Activated CD4-positive, alpha-beta T cell treated with anti-CD3 and anti-CD28 coated beads, Interleukin-2, amount 50 U/mL, for 24 hours (primary cell): ENCODE measurements at places on chromosomes 12 and 14.
A peak's percentile ranks its signal among the peaks of the same experiment; 100 is the strongest.

DNA sequence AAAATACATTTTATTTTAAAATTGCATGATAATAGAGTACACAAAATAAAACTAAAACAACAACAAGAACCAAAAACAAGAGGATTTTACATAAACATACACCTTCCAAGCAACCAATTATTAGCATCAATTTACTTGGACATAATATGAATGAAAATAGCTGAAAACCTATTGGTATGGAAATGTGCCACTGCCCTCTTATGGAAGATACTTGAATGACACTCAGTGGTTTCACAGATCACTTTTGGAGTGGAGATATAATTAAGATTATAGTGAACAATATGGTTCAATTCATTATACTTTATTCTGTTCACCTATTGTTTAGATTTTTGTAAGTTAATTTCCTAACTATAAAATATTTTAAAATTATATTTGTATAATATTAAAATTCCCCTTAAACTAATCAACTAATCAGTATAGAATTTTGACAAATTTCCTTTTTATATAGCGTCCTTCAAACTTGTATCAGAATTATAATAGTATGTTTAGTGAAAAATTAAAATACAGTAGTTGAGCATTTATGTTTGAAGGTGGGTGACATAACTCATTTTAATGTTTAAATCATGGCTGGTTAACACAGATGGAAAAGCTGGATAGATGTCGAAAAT, 70.1 kb downstream of the SLC6A15 start:
- no peak for DNase-seq

DNA sequence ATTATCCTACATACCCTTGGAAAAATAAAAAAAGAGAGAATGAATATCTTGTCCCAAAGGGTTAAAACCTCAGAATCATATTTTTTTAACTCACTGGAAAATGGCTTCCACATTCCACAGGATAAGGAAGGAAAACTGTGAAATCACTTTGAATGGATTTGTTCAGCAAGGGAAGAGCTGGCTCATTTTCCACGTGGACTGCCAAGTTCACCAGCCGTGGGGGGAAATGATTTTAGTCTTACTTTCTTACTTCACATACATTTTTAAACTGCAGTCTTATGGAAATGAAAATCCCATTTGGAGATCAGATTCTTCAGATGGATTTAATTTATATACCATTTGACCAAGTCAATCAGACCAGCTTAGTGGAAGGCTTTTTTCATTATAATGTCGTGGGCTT, 29.9 kb upstream of the AEBP2 start:
- DNase-seq = no peak

GRCh38 chr12:55955800-55956508, 9.9 kb downstream of the PMEL start:
- peak; percentile 42 for DNase-seq

GRCh38 chr12:49645146-49646039, 22.0 kb downstream of the PRPF40B start:
- no peak for DNase-seq

DNA sequence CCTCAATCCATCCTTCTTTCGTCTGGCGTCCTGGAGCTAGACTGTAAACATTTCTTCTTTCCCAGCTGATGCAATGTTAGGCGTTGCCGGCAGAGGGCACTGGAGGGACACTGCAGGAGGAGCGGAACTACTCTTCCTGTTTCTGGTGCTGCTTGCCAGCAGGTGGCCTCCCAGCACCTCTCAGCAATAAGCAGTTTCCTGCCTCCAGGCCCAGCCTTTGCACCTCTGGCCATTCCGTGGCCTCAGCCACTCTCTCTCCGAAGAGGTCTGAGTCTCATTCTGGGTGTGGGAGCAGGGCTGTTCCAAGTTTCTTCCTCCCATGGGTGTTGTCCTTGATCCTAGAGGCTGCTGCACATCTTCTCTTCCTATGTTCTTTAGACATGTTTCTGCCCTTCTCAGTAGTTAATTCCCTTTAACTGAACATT, 7.5 kb upstream of the ASPG start:
- peak; percentile 68 for DNase-seq

- no peak for DNase-seq
Observed at GRCh38 chr14:71372411-71372838, 465.2 kb downstream of the PCNX1 start.
